ENCODE measurements at places on chromosomes 16 and 17.

GRCh38 chr17:14405189-14405588 is 104.3 kb downstream of the HS3ST3B1 start:
- no peak for DNase-seq

DNA sequence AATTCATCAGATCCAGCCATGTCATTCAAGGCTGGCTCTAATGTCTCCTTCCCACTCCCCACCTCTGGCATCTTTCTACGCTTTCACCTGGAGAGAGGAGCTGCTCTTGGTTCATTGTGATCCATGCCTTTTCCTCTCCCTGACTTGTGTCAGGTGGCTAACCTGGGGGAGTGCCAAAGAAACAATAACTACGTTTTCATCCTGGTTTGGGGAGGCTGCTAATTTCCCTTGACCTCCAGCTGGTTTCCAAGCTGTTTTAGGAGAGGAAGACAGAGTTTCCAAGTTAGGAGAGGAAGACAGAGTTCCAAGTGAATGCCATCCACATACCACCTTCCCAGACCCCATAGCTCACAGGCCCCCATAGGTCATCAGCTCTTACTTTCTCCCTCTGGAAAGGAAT is 40.0 kb upstream of the HLF start:
- no peak for DNase-seq

GRCh38 chr17:3835410-3836229 is 10.4 kb downstream of the NCBP3 start:
- no peak for DNase-seq

DNA sequence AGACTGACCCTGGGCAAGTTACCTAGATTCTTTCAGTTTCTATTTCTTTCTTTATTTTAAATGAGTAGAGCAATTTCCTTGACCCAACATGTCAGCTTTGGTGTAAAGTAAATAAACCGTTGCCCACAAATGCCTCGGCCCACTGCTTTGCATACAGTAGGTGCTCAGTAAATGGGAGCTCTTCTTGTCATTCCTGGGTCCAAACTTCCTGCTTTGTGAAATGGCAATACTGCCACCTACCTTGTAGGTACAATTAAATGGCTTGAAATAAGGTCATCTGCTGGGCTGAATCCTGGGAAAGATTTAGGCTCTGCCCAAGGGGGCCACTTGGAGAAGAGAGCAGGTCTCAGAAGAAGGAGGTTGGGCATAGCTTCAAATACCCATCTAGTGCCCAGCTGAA is 253.0 kb downstream of the HS3ST3B1 start:
- no peak for DNase-seq

DNA sequence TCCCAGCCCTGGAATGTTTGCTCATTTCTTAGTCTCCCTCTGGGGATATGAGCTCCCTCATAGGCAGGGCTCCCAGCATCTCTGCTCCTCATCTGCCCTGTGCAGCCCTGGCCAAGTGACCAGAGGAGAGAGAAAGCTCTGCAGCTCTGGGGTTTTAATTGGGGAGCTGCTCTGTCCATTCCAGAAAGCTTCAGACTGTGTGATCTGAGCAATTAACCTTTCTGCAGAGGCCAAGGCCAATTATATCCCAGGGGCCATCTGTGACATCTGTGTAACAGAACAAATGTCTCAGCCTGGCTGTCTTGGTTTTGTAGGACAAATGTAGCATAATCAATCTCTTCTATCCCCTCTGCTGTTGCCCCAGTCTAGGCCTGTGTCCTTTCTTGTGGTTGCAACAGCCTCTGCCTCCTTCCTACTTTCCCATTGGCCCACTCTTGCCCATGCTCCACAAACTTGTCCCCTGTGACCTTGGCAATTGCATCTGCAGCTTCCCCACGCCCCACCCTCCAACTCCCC is 156.0 kb downstream of the GSG1L start:
- no peak for DNase-seq

GRCh38 chr17:74532115-74532514 is 840 bp upstream of the CD300LB start:
- no peak for DNase-seq

- DNase-seq, result peak; percentile 27
Measured at GRCh38 chr17:5282642-5283217, 646 bp downstream of the RABEP1 start.

GRCh38 chr17:28086519-28086918 is 44.0 kb downstream of the NLK start:
- DNase-seq, result no peak

GRCh38 chr17:74205274-74205673 is 1.8 kb downstream of the RPL38 start:
- DNase-seq, result no peak

GRCh38 chr16:30609002-30609925 is 925 bp downstream of the ZNF689 start:
- DNase-seq, result peak; percentile 10

- DNase-seq, result no peak
Measured at GRCh38 chr17:40511667-40512220, 10.3 kb upstream of the TNS4 start.

GRCh38 chr17:17752821-17753321 is 71.6 kb downstream of the RAI1 start:
- DNase-seq, result no peak

- DNase-seq, result no peak
Measured at GRCh38 chr16:57628783-57629293, 408 bp downstream of the ADGRG1 start.

- no peak for DNase-seq
Measured at GRCh38 chr17:28900986-28901726, 1.7 kb downstream of the DHRS13 start.

GRCh38 chr16:4113358-4114256 is 2.6 kb downstream of the ADCY9 start:
- DNase-seq, result no peak

GRCh38 chr17:17345294-17345597 is 42.1 kb downstream of the NT5M start:
- DNase-seq, result no peak

GRCh38 chr16:243348-243747 is 8.7 kb downstream of the FAM234A start:
- DNase-seq, result no peak

DNA sequence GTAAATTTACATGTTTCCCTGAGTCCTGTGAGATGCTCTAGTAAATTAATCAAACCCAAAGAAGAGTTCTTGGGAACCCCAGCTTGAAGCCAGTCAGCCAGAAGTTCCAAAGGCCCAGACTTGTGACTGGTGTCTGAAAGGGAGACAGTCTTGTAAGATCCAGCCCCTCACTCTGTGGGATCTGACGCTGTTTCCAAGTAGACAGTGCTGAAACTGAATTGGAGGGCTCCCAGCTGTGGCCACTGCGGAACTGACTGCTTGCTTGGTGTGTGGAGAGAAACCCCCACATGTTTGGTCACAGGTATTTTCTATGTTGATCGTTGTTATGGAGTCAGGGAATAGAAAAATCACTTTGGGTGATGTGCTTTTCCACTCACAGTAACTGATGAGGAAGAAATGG is 5.5 kb upstream of the CDRT4 start:
- DNase-seq, result no peak

DNA sequence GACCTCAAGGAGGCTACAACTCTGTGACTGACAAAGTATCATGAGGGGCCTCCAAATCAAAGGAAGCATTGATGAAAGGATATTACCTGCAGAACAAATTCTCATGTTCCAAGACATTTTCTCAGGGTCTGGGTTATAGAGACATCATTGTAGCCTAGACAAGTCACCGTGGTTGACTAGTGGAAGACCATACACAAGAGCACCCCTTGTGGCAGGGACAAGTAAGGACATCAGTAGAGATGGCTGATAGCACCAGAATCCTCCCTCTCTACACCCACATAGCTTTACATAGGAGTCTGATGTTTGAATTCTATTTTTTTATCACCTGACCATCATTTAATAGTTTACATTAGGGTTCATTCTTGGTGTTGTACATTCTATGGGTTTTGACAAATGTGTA is 32.5 kb upstream of the CDH8 start:
- no peak for DNase-seq
